Stimulated activated CD8-positive, alpha-beta memory T cell treated with anti-CD3 and anti-CD28 coated beads, Interleukin-4, amount 100 ng/mL, for 48 hours (primary cell): ENCODE measurements at places on chromosomes 3 and 15.

DNA sequence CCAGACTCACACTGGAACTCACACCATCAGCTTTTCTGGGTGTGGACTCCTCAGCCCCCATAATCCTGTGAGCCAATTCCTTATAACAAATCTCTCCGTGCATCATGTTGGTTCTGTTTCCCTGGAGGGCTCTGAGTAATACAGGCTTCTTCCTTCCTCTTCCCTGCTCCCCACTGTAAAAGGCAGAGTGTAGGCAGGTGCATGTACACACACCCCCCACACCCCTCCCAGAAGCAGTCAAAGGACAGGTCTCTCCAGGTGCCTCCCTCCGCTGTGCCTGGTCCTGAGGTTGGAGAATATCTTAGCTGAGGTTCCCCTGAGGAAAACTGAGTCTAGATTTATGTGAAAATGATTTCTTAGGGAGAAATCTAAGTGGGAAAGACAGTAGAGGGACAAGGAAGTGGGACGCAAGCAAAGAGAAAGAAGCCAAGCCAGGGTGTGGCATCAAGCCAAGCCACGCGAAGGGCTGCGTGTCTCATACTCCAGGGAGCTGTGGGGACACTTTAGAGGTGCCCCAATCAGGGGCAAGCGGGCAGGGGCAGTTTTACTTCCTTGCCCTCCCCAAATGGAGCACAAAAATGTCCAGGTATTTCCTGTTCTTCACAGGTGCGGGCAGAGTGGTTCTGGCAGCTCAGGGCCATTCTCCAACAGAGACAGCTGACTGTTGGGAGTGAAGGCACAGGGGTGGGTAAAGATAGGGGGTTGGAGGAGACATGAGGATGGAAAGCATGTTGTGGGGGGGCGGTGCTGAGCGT lies 86.6 kb downstream of the HMG20A start:
- DNase-seq: no peak

GRCh38 chr3:125207949-125208568 lies 4.5 kb downstream of the SLC12A8 start:
- no peak for DNase-seq

GRCh38 chr3:65338571-65338970 lies 650.8 kb upstream of the ADAMTS9 start:
- no peak for DNase-seq

GRCh38 chr15:62503451-62503850 lies 338.4 kb upstream of the C2CD4B start:
- no peak for DNase-seq

DNA sequence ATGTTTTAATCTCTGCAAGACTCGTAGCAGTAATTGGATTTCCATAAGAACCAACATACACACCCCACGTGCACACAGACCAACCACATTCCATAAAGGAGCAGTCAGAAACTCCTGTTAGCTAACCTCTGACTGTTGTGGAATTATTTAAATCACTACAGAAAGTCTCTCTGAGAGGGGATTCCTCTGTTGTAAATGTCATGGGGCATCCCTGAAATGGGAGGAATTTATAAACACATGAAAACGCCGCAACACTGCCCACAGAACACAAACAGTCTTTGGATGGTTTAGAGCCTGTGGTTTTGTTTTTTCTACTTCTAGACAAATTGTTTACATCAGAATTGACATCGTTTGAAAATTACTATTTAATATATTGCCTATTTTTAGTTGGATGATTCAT lies 740.1 kb upstream of the GRM7 start:
- no peak for DNase-seq

DNA sequence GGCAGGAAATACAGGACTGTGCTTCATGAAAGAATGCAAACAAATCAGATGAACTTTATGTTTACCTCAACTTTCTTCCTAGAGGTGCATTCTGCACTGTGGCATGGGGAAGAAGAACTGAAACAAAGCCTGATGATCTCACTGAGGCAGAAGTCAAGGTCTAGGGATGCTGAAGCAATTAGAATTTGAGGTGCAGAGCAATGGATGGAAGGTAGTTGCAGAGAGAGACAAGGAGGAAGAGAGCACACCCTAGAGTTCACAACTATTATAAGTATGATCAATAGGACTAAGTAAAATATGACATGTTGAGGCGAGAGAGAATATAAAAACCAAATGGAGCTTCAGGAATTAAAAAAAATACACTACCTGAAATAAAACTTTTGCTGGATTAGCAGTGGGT lies 420.1 kb downstream of the EDEM1 start:
- DNase-seq: no peak

- no peak for DNase-seq
These were observed 402 bp downstream of the WWTR1 start for GRCh38 chr3:149657321-149657925.
